RPMI7951 (cell line): ENCODE measurements at places on chromosomes 2 and 18. TPM values are rescaled to one million over a fixed set of nuclear protein-coding genes. Genes with fewer than 3 reads are reported as not detected.

Gene AQP12B
- total RNA-seq: not detected in 2 replicates

Gene LRRTM4
- total RNA-seq: 0.10 and 0.12 TPM in 2 replicates

Gene FZD7
- 29.4 and 32.4 TPM in 2 replicates for total RNA-seq

Gene RUFY4
- total RNA-seq: not detected in 2 replicates

Gene CRYGC
- total RNA-seq: not detected in 2 replicates

Gene LPIN1
- 22.6 and 25.0 TPM in 2 replicates for total RNA-seq

Gene AFF3
- total RNA-seq: 1.3 and 3.6 TPM in 2 replicates

Gene GPR148
- total RNA-seq: not detected in 2 replicates

Gene DLX1
- total RNA-seq: 7.8 and 8.8 TPM in 2 replicates

Gene TFPI
- 57.2 and 73.3 TPM in 2 replicates for total RNA-seq

Gene ABCG8
- not detected in 2 replicates for total RNA-seq

Gene GPR39
- 36.0 and 39.9 TPM in 2 replicates for total RNA-seq

Gene RND3
- total RNA-seq: 41.7 and 47.2 TPM in 2 replicates

Gene CYP20A1
- total RNA-seq: 31.4 and 31.8 TPM in 2 replicates

GRCh38 chr2:205739620-205740019 lies 57.3 kb downstream of the NRP2 start:
- no peak for DNase-seq

- no peak for DNase-seq
Observed at GRCh38 chr2:140311905-140312304, 1531.7 kb upstream of the NXPH2 start.

GRCh38 chr18:37578886-37579513 lies 13.4 kb upstream of the CELF4 start:
- no peak for DNase-seq

GRCh38 chr2:175815537-175815936 lies 186.5 kb downstream of the LNPK start:
- DNase-seq: no peak

- no peak for DNase-seq
Observed at GRCh38 chr2:112162341-112162740, 24.2 kb downstream of the FBLN7 start.

- DNase-seq: peak; percentile 14
Observed at GRCh38 chr2:100470898-100471514, 724 bp downstream of the NMS start.

- DNase-seq: no peak
Observed at GRCh38 chr2:136045835-136046570, 60.6 kb upstream of the DARS1 start.

GRCh38 chr2:714005-714741 lies 37.0 kb upstream of the TMEM18 start:
- DNase-seq: peak; percentile 50

GRCh38 chr2:5617358-5617757 lies 74.8 kb upstream of the SOX11 start:
- no peak for DNase-seq

DNA sequence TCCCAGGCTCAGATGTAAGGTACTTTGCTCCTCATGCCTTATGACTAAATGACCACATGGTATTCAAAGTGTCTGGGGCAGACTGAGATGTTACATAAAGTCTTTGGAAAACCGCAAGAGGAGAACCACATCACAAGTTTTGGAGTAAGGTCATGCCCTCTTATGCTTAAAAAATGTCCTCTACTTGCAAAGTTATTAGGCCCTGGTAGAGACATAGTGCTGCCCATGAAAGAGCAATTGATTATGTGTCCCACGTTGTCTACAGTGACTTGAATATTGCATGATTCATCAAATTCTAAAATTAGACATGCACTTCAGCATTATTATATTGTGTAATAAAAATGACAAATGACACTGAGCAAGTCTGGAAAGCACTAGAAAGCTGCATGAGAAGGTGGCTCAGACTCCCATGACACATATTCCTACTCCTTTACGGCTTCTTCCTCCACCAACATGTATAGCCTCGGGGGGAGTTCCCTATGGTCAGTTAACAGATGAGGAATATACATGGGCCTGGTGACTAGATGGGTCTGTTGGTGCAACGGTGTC lies 602.6 kb upstream of the VRK2 start:
- DNase-seq: peak; percentile 30

DNA sequence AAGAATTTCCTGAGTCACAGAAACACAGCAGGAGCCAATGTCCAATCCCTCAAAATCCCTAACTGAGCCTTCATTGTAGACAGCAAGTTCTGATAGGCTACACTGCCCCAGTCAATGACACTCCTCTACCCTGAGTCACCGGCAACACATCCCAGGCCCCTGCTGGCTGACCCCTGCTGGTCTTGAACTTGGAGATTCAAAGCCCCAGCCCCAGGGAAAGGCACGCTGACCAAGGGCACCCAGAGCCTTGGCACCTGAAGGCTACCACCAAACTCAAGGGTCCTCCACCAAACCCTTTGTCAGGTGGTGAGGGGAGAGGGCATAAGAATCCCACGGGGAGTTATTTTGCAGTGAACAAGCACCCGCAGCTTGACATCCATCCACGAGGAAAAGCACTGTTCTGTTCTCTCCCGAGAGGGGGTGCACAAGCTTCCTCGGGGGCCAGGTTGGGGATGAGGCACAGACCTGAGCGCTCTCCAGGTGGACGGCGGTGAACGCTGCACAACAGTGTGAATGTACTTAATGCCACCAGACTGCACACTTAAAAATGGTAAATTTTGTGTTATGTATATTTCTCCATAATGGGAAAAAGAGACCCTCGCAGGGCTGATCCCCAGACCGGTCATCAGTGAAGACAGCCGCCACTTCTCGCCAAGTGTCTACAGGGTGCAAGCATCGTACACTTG lies 46.9 kb downstream of the TFCP2L1 start:
- no peak for DNase-seq

DNA sequence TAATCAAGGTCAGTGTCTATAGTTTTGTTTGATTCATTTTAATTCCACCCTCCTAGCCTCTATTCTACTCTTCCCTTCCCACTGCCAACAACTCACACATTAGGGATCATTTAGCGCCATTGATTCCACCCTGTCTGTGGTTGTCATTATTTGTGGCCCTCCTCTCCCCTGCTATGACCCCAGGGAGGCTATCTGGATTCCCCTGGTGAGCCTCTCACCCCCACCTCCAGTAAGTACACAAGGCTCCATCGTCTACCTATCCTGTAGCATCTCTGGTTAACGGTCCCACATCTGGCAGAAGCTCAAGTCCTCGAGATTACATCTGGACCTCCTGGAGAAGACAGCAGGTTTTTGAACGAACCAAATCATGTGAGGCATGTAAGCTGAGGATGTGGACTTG lies 27.4 kb downstream of the UPP2 start:
- DNase-seq: no peak

DNA sequence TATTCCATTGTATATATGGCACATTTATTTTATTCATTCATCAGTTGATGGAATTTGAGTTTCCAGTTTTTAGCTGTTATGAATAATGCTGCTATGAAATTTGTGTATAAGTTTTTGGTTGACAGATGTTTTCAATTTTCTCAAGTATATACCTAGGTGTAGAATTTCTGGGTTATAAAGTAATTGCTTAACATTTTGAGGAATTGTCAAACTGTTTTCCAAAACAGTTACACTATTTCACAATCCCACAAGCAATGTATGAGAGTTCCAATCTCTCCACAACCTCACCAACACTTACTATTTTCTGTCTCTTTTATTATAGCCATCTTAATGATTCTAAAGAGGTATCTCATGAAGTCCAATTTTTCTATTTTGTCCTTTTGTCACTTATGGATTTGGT lies 12.5 kb upstream of the WDSUB1 start:
- no peak for DNase-seq

- no peak for DNase-seq
Observed at GRCh38 chr2:117502121-117502520, 312.4 kb upstream of the DDX18 start.

- no peak for DNase-seq
Observed at GRCh38 chr2:68717305-68717661, 17.3 kb upstream of the ARHGAP25 start.

DNA sequence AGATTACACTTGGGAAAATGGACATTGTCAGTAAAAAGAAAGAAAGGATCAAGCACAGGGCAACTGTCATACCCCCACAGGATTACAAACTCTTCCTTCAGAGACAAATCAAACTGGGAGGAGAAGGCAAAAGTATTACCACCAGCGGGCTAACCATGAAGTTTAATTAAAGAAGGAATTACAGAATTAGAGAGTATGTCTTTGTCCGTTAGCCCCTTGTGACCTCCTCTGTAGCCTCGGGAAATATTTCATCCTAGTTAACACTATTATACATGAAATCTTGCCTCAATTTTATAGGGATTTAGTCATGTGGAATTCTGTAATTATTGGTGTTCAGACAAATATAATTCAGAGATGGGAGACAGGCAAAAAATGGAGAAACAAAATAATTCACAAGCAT lies 60.7 kb downstream of the PAX3 start:
- DNase-seq: no peak

DNA sequence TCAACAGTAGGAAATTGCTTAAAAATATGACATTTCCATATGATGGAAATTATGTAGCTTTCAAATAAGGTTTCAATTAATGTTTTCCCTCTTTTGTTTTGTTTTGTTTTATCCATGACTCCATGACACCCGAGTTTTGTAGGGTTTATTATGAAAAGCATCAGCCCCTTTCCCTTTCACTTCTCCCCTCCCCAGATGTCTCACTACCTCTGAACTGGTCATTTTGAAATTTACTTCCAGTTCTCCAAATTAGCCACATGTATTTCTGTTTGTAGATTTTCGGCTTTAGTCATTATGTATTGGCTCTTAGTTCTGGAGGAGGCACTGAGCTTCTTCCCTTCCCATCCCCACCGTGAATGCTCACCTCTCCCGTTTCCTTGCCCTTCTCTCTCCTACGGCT lies 18.6 kb upstream of the VPS4B start:
- DNase-seq: no peak

DNA sequence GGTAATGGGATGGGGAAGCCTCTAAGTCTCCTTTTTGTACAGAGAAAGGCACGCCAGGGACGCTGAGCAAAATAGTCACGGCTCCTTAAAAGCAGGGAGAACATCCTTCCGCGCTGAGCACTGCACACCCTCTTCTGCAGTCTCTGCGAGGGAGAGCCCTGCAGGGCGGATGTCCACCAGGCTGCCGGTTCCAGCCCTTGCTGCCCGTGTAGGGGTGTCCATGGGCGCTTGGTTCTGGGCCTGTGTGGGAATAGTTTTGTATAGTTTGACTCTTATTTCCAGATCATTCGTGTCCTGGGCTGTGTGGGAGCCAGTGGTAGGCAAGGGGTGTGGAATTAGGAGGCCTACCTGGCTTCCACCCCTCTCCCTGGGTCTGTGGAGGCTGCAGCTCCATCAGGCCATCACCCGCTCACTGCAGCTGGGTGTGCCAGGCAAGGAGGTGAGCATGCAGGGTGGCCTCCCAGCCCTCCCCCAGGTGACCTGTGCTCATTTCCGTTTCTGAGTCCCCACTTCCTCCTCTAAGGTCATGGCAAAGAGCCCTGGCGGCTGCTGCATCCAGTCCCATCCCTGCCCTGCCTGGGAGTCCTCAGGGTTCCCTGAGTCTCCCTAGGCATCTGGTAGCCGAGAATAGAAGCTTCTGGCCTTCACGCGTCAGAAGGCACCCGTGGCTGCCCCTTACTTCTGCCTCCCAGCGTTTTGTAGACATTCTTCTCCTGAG lies 202.6 kb downstream of the LDLRAD4 start:
- no peak for DNase-seq

GRCh38 chr2:207403950-207404349 lies 125.8 kb upstream of the CREB1 start:
- no peak for DNase-seq

- peak; percentile 55 for DNase-seq
Observed at GRCh38 chr2:191638079-191638801, 39.7 kb upstream of the NABP1 start.

GRCh38 chr2:205689820-205690219 lies 7.5 kb downstream of the NRP2 start:
- DNase-seq: no peak

DNA sequence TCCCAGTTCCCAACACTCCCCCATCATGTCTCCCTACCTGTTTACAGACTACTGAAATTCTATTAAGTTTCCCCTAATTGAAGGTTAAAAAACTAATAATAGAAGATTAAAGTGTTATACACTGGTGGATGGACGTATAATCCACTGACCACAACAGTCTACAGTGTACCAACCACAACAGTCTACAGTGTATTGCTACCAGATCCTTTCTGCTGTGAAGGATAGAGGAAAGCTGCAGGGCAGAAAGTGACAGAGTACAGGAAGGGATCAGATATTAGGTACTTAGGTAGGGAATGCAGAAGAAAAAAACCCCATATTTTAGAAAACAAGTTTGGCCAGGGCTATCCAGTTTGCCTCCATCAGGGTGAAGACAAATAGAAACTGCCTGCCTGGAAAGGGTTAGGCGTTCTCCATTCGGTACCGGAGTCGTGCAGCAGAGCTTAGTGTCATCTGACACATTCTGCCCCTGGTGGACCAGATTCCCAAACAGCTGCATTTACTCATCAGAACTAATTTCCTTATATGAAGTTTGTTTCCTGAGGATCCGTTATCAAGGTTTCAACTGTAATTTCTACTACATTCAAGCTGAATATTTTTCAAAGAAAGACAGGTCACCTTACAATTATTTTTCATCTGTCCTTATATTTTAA lies 49.9 kb downstream of the KLF7 start:
- DNase-seq: peak; percentile 59

DNA sequence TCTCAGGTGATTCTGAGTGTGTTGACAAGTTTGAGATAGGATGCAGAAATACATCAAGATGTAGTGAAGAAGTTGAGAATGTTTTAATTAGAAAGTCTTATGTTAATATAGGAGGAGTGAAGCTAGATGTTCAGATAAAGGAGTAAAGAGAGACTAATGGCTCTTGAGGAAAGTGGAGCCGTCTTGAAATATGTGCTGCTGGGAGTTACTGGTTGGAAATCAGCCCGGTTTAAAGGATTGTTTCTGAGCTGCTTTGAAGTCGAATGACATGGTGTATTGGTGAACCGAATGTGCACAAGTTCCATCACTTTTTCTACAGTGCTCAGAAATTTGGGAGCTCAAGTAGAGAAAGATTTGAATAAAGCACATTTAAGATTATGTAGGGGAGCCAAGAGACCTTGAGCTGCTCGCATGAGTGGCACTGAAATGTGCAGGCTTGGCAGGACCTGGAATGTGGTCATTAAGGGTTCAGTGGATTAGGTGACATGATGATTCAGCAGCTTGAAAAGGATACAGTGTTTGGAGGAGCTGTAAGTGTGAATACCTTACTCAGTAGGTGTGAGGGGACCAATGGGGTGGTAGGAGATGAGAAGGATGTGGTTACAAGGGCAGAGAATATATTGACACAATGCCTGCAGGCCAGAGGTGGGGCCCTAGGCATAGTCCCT lies 68.6 kb downstream of the CAB39 start:
- DNase-seq: no peak
